ENCODE measurements at places on chromosomes 3 and 15. TPM values are rescaled to one million over a fixed set of nuclear protein-coding genes. Genes with fewer than 3 reads are reported as not detected.

MAGI1 gene
- 60.4 TPM for polyA plus RNA-seq

GRCh38 chr3:112382543-112383160 lies 49.7 kb downstream of the CD200 start:
- H3K27me3 ChIP-seq = no peaks in the 10 kb centered on the region
- no peaks in the 10 kb centered on the region for H3K36me3 ChIP-seq
- H3K4me1 ChIP-seq = no peaks in the 10 kb centered on the region
- no peak for DNase-seq
- H3K27ac ChIP-seq = no peak overlapping the region

DNA sequence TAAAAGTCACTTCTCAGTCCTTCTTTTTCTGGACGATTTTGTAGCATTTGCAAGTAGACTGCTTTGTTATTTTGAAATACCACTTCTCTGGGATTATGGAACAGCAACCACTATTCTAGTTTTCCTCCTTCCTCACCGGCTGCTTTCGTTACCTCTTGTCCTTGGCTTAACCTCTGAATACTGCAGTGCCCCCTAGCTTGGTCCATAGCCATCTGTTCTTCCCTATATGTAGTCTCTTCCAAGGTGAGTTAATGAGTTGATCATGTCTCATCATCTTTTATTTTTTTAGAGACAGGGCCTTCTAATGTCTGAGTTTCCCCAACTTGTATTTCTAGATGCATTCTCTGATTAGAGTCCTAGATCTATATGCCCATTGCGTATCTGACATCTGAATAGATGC lies 694.3 kb downstream of the NTRK3 start:
- no peak for DNase-seq
- H3K36me3 ChIP-seq = no peaks in the 10 kb centered on the region
- no peak overlapping the region for H3K27ac ChIP-seq

GRCh38 chr3:13507570-13508339 lies 27.6 kb downstream of the HDAC11 start:
- no peaks in the 10 kb centered on the region for H3K36me3 ChIP-seq
- H3K27me3 ChIP-seq = no peaks in the 10 kb centered on the region
- H3K27ac ChIP-seq = peak overlapping the region; percentile 16
- H3K4me3 ChIP-seq = no peak overlapping the region

- peak; percentile 52 for DNase-seq
- H3K27ac ChIP-seq = peak overlapping the region; percentile 79
- H3K4me3 ChIP-seq = peak overlapping the region; percentile 67
- H3K4me1 ChIP-seq = no peaks in the 10 kb centered on the region
- H3K36me3 ChIP-seq = no peaks in the 10 kb centered on the region
- H3K27me3 ChIP-seq = no peaks in the 10 kb centered on the region
Measured at GRCh38 chr15:82646250-82647044, 716 bp downstream of the CPEB1 start.

MEX3B gene
- polyA plus RNA-seq = 55.3 TPM

CDC25A gene
- 29.3 TPM for polyA plus RNA-seq

DNA sequence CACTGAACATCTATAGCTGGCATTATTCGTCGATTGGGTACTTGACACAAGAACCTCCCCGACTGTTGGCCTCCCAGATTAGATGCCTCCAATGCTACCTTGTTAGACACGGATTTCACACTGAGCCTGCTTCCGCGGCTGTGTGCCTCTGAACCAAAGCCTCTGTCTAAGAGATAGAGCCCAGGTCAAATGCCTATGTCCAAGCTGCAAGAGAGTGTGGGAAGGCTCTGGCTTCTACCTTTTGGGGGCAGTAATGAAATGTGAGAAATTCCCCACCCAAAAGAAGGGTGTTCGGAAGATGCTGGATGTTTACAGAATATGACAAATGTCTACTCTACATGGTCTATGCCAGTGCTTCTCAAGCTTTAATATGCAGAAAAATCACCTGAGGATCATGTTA lies 2.0 kb upstream of the RPUSD2 start:
- no peak for DNase-seq
- no peak overlapping the region for H3K27ac ChIP-seq
- H3K4me1 ChIP-seq = peaks cover 29% of the 10 kb centered on the region
- no peaks in the 10 kb centered on the region for H3K27me3 ChIP-seq

DNA sequence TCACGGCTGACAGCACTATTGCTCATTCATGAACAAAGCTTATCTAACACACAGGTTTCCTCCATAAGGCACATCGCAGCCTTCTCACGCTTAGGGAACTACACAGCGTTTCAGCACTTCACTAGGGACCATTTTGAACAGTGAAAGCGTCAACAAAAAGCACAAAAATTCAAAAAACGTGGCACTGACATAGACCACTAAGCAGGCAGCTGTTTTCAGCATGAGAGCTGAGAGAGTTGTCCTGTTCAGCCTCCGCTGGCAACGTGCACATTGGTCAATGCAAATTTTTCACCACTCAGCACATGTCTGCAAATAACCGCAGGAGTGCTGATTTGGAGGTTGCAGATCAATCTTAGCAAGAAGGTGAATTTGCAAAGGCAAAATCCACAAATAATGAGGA lies 109.2 kb downstream of the LRRK1 start:
- H3K4me1 ChIP-seq = peaks cover 38% of the 10 kb centered on the region
- no peaks in the 10 kb centered on the region for H3K27me3 ChIP-seq
- no peaks in the 10 kb centered on the region for H3K36me3 ChIP-seq
- no peak for DNase-seq

- peak overlapping the region; percentile 27 for H3K27ac ChIP-seq
- H3K36me3 ChIP-seq = no peaks in the 10 kb centered on the region
- peaks cover 15% of the 10 kb centered on the region for H3K4me1 ChIP-seq
- H3K4me3 ChIP-seq = peak overlapping the region; percentile 36
Measured at GRCh38 chr3:113698956-113699355, 2.5 kb upstream of the USF3 start.

- peaks cover 10% of the 10 kb centered on the region for H3K4me1 ChIP-seq
- no peaks in the 10 kb centered on the region for H3K36me3 ChIP-seq
- peak overlapping the region; percentile 39 for H3K4me3 ChIP-seq
- DNase-seq = peak; percentile 79
Measured at GRCh38 chr3:72100601-72101187, 315.7 kb upstream of the PROK2 start.

DNA sequence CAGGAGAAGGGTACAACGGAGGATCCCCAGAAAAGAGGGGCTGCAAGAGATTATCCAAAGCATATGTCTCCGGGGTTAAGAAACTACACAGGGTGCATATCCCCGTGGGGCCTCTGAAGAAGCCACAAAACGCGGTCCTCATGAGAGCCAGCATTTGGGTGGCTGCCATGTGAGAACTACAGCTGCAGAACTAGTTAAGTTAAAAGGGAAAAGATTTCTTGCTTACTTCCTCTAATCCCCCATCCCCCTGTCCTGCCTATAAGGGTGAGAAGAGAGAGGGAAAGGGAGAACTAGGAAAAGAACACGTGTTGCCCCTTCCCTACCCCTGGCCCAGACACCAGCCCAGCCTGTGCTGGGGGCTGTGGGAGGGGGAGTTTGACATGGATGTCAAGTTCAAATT lies 70.4 kb upstream of the PCSK6 start:
- H3K4me1 ChIP-seq = no peaks in the 10 kb centered on the region
- no peaks in the 10 kb centered on the region for H3K27me3 ChIP-seq
- no peak overlapping the region for H3K27ac ChIP-seq
- H3K36me3 ChIP-seq = no peaks in the 10 kb centered on the region
- no peak overlapping the region for H3K4me3 ChIP-seq
